Fibroblast of skin of back (primary cell): ENCODE measurements at places on chromosomes 6 and 20.
A peak's percentile ranks its signal among the peaks of the same experiment; 100 is the strongest.

GRCh38 chr20:14673164-14673563, 335.8 kb upstream of the FLRT3 start:
- no peak for DNase-seq

GRCh38 chr20:57260934-57261333, 5.5 kb downstream of the BMP7 start:
- DNase-seq, result peak; percentile 17

GRCh38 chr20:47682028-47682783, 103.1 kb downstream of the SULF2 start:
- DNase-seq, result peak; percentile 57

DNA sequence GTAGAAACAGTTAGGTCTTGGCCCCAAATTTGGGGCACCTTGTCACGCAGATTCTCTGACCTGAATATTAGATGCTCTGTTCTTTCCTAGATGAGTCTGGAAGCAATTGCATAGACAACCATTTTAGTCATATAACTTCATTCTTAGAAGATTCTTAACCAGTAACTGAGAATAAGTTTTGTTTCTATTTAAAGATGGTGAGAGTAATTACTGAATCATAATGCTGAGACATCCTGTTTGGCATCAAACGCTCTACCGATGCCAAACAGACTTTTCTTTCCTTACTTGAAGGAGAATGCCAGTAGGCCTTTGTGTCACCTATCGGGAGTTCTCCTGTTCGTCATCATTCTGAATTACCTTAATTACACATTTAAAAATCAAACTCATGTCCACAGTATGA, 131.6 kb upstream of the ID4 start:
- peak; percentile 28 for DNase-seq

DNA sequence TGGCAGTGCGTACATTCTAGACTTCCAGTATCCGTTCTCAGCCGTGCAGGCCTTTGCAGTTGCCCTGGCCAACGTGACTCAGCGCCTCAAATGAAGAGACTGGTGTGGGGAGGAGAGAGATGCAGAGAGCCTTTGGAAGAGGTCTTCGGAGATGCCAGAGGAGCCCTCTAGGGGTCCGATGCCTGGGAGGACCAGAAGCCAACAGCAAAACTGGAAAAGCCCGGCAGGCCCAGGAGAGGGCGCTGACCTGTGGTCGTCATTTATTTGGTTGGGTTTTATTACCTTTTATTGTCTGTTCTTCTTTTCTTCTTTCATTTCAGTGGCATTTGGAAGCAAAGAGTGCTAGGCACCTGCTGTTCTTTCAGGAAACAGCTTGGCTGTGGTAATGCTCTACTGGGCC, 53.3 kb upstream of the TMEM181 start:
- DNase-seq, result peak; percentile 22

DNA sequence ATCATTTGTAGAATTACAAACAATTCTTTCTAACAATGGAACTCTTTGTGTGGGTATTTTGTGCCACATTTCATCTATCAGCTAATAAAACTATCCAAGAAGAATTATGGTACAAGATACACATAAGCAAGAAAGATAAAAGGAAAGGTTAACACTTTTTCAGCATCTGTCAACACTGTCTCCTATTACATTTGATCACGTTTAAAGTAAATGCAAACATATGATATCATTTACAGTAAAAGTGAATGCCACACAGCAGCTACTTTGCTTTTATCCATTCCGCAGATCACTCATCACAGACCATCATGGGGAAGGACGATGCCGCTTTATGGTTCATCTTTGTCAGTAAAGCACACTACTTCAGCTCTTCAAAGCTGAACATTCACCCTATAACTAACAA, 456.4 kb upstream of the MANEA start:
- DNase-seq, result no peak

- DNase-seq, result no peak
Observed at GRCh38 chr6:137402143-137402680, 92.0 kb downstream of the OLIG3 start.

DNA sequence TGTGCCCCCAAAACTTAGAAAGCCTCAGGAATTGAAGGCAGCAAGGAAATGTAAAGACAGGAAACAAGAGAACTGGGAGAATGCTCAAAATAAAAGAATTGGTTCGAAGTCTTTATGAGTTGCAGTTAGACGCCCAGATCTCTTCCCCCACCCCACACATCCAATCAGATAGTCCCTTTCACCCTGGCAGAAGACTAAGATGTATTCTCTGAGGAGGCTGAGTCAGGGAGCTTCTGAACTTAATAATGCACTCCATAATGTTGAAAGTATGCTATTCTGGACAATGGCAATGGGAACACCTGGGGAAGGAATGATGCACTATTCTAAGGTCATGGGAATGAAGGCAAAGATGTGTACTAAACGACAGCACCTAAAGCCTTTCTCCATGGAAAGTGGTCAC, 173.6 kb downstream of the MTFR2 start:
- DNase-seq, result peak; percentile 27

- DNase-seq, result no peak
Observed at GRCh38 chr6:38404355-38404754, 235.4 kb downstream of the BTBD9 start.

GRCh38 chr6:156454867-156455266, 322.3 kb upstream of the ARID1B start:
- no peak for DNase-seq

- DNase-seq, result no peak
Observed at GRCh38 chr6:42322676-42323075, 105.0 kb upstream of the MRPS10 start.

- DNase-seq, result no peak
Observed at GRCh38 chr6:39016839-39017546, 31.6 kb upstream of the GLP1R start.

DNA sequence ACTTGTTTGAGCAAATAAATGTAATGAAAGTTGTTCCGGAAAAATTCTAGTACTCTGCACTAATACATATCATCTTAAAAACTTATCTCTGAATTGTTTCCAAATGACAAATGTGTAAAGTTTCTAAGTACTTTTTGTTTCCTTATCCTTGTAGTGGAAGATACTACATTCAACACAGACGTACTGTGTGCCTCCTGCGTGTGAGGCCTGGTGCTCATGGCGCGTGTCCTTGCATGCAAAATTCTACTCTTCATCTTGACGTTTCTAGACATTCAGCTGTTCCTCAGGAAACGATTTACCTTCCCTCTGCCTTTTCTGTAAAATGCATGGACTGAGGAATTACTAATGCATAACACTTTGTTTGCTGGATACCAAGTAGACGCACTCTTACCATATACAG, 11.5 kb downstream of the DLL1 start:
- no peak for DNase-seq

- DNase-seq, result peak; percentile 48
Observed at GRCh38 chr6:33609528-33609927, 11.6 kb upstream of the ITPR3 start.

GRCh38 chr6:110530671-110531070, 54.3 kb upstream of the SLC22A16 start:
- peak; percentile 33 for DNase-seq

DNA sequence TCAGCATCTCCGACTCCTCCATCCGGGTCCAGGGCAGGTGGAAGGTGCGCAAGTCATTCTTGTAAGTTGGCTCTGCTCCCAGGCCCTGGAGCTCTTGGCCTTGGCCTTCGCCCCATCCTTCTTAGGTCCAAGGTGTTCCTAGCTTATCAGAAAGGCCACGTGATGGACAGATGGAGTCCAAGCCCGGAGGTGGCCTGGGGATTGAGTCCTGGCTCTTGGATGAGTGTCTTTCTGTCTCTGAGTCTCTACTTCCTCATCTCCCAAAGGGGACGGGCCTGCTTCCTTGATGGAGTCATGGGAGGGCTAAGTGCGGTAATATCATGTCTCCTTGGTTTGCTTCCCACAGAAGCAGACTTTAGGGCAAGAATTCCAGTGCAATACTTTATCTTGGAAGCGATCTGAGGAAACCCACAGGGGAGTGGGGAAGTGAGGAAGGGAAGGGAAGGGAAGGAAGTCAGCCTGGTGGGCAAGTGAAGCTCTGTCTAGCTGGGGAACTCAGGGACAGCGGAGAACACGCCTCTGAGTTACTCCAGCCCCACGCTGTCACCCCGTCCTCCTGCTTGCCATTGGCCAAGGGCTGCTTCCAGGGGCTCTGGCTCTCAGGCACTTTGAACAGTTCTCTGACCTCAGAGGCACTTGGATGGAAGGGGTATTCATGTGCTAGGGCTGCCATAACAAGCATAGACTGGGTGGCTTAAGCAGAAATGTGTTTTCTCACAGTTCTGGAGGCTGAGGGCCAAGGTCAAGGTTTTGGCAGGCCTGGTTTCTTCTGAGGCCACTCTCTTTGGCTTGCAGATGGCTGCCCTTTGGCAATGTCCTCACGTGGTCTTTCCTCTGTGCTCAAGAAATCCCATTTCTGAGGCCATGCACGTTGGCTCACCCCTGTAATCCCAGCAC, 4.8 kb downstream of the LBP start:
- no peak for DNase-seq

DNA sequence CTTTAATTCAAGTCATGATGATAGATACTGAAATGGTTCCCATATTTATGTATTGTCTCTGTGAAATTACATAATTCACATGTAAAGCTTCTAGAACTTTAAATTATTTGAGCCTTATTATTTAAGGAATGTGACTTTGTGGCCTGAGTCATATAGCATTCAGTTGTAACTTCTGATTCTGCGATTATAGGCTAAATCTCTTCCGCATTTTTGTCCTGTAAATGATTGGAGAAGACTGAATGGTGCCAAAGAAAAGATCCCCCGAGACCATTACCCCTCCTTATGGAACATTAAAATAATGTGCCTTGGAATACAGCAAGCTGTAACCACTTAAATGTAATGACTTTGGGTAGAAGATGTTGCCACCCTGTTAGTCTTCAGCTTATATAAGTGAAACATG, 63.3 kb upstream of the MAP7 start:
- DNase-seq, result peak; percentile 93

GRCh38 chr20:35515949-35516645, 13.4 kb downstream of the C20orf173 start:
- peak; percentile 76 for DNase-seq

DNA sequence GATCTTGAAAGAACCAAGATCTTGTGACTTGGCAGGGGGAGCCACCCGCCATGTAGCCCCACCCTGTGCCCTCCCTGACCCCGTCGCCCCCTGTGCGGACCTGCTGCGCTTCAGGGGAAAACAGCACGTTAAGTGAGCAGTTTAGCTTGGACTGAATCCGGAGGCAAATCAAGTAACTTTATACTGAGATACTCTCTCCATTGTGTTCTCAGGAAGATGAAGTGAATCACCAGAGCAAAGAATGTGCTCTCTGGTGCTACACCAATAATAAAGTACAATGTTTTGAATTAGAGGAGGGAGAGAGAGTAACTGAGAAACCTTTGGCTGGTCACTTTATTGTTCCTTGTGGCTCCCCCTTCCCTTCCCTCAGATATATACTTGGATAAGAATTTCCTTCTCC, 83.4 kb downstream of the TXNDC5 start:
- DNase-seq, result peak; percentile 68

DNA sequence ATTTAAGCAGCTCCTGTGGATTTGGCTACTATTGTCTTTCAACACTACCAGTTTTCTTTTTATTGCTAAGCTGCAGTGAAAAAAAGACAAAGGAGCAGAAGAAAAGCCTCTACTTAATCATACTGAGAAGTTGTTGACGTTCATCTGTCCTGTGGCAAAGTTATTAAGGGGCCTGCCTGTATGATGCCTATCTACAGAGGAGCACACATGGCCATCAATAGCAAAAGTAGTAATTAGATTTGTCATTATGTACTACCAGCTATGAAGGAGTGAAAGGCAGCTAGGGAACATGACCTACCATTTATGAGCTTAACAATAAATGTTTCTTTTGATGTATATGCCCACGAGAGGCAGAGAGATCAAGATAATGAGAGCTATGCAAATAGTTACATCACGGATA, 620.9 kb downstream of the PHF3 start:
- no peak for DNase-seq

- no peak for DNase-seq
Observed at GRCh38 chr20:32535953-32536823, 48.9 kb downstream of the NOL4L start.

DNA sequence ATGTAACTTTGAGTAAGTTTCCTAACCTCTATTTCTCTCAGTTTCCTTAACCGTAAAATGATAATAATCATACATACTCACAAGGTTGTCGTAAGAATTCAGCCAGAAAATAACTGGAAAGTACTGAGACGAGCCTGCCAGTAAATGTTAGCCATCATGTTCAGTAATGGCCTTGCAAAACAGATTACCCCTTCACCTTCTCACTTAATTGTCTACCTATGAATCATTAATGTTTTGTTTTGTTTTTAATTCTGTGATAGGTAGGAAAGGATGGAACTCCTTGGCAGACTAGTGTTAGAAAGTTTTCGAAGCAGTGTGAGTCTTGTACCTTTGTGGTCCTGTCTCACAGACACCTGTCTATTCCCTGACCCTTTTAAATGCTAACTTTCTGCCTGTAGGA, 50.6 kb downstream of the MAPK14 start:
- no peak for DNase-seq

GRCh38 chr6:84643778-84644177, 120.6 kb downstream of the TBX18 start:
- no peak for DNase-seq

DNA sequence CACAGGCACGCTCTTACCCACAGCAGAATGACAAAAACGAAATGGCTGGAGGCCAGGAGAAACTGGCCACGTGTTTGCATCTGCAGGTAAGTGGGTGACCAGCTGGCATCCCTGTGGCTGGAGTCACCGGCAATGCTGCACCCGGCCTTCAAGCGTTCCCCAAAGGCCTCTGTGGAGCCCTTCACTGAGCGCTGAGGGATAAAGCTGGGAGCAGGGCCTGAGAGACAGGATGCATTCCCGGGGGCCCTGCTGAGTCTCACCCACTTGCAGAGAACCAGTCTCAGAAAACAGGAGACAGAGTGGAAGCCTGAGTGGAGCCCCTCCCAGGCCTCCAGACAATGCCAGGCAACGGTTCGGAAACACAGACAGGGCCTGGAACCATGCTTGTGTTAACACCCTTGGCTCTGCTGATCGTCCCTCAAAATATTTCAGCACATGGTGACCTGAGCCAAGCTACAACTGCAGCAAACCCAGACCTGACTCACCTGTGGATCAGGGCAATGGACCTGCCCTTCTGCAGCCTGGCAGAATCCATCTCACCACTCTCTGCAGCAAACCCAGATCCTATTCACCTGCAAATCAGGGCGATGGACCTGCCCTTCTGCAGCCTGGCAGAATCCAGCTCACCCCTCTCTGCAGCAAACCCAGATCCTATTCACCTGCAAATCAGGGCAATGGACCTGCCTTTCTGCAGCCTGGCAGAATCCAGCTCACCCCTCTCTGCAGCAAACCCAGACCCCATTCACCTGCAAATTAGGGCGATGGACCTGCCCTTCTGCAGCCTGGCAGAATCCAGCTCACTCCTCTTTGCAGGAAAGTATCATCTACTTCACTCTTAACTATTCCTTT, 39.8 kb downstream of the TBXT start:
- DNase-seq, result no peak

GRCh38 chr20:9457136-9457535, 57.3 kb upstream of the LAMP5 start:
- DNase-seq, result no peak

GRCh38 chr20:63295422-63295821, 2.4 kb downstream of the COL20A1 start:
- no peak for DNase-seq

GRCh38 chr6:21753241-21754108, 159.9 kb downstream of the SOX4 start:
- peak; percentile 79 for DNase-seq

GRCh38 chr6:26155061-26155930, 68.1 kb downstream of the HFE start:
- peak; percentile 42 for DNase-seq

GRCh38 chr20:49713753-49714712, at the start of gene B4GALT5:
Gene B4GALT5 (minus strand): TSS chr20:49713878. CDS start chr20:49713690, 188 bp downstream.
- DNase-seq, result peak; percentile 85

- no peak for DNase-seq
Observed at GRCh38 chr20:61942526-61942925, 123.2 kb downstream of the TAF4 start.
